ENCODE measurements at places on chromosomes 1 and 21.

DNA sequence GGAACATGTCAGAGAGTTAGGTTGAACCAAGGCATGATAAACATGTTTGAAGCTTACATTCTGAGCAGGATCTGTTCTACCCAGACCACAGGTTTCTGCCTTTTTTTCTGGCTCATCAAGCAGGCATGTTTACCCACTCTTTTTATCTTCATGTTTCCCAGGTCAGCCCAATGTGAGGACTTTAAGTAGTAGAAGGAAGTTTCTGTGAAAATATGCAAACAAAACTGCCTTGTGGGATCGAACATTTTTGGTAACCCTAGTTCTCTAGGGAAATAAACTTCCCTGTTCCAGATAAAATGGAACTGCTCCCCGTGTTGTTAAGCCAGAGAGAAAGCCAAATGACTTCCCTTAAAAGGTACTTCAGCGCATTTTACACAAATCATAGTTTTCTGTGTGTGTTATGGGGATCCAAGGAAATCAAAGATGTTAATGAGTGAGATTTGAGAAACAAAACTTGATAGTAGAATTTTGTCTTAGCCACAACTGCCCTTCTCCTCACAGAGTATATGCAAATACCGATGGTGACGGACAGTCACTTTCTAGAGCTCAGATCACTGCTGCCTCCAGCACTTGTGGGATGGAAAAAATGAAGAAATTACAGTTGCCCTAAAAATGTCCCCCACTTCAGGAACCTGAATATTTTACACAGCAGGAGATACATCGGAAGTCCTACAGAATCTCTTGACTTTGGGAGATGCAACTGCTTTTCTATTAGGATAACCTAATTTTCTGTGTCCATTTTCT lies 765 bp upstream of the HIPK1 start:
- no peak for DNase-seq

GRCh38 chr1:47821760-47822159 lies 175.4 kb downstream of the TRABD2B start:
- DNase-seq: no peak

GRCh38 chr1:95095833-95096217 lies 21.3 kb upstream of the TLCD4 start:
- no peak for DNase-seq

- DNase-seq: no peak
Observed at GRCh38 chr21:31693222-31693621, 33.7 kb downstream of the SOD1 start.

- peak; percentile 91 for DNase-seq
Observed at GRCh38 chr1:94854458-94855306, 34.5 kb downstream of the SLC44A3 start.

DNA sequence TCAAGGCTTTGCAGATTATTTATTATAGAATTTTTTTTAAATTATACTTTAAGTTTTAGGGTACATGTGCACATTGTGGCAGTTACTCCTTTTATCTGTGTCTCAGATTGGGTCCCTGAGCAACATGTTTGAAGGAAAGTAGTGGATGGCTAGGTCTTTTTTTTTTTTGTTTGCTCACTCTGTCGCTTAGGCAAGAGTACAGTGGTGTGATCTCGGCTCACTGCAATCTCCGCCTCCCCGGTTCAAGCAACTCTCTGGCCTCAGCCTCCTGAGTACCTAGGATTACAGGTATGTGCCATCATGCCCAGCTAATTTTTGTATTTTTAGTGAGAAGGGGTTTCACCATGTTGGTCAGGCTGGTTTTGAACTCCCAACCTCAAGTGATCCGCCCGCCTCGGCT lies 39.6 kb upstream of the KIF21B start:
- DNase-seq: no peak

GRCh38 chr21:16455526-16455925 lies 725.7 kb downstream of the USP25 start:
- no peak for DNase-seq

GRCh38 chr1:144101397-144102045 lies 129.7 kb upstream of the FAM72C start:
- peak; percentile 47 for DNase-seq

- no peak for DNase-seq
Observed at GRCh38 chr1:98766255-98766654, 104.7 kb downstream of the SNX7 start.

- no peak for DNase-seq
Observed at GRCh38 chr1:226098870-226099835, 36.6 kb downstream of the H3-3A start.

DNA sequence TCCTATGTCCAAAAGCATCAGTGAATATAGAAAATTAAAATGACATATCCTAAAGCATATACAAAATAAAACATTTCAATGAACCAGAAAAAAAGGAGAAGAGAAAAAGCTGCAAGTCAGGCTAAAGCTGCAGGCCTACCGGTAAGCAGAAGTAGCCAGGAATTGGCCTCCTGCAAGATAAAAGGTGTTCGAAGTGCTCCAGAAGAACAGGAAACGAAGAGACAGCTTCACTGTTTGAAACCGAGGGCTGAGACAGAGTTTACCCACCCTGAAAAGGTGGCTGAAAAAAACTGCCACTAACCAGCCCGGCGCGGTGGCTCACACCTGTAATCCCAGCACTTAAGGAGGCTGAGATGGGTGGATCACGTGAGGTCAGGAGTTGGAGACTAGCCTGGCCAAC lies 37.4 kb downstream of the NSL1 start:
- DNase-seq: no peak

DNA sequence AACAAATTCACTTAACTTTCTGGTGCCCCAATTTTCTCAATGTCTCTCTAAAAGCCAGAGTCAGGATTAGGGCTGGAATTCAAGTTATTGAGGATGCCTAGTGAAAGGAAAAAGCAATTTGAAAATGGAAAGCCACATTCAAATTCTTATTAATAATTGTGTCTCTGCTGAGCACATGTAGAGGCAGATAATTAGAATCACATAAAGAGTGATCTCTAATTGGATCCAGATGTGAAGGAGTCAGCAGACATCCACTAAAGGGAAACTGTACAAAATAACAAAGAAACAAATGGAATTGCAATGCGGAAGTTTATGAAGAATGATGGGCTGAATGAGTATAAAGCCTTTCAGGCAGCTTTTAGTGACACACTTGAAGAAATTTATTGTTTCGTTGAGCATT lies 482.6 kb downstream of the TTLL7 start:
- DNase-seq: no peak

GRCh38 chr1:6570100-6570499 lies 9.7 kb upstream of the ZBTB48 start:
- no peak for DNase-seq

DNA sequence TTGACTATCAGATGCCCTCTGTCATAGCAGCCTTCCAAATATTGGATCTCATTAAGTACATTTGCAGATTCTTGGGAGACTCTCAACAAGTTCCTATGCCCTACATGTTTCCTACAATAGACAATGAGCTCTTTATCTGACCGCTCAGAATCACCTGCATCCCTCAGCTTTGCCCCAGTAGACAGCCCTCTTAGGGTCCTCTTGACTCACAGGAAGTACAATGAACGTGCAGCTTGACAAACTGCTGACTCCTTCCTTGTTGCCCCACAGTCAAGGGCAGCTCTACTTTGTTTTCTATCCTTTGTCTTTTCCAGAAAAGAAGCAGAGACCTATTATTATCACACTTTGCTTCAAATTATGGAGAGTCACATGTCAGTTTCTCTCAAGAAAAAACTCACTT lies 27.6 kb downstream of the SLC44A5 start:
- DNase-seq: no peak

- no peak for DNase-seq
Observed at GRCh38 chr1:29736582-29737188, 500.4 kb downstream of the PTPRU start.

DNA sequence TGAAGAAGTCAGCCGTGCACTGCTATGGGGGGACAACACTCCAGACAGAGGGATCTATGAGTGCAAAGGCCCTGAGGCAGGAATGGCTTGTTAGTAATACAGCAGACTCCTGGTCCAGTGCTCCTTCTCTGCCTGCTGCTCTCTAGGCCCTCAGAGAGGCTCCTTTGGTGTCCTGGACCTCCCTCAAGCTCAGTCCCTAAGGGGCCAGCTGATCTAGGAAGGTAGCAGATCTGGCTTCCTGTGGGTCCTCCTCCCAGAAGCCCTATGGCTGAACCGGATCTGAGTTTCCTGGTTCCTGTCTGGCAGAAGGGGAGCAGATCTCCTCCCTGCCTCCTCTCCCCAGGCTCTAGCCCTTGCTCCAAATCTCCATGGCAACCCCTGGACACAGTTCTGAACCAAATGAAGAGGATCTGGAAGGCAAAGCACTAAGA lies at the start of gene LDLRAD2:
TSS of gene LDLRAD2 (plus strand) at position 391 of the 431 bp plus-strand sequence. CDS start 187 bp downstream, outside the sequence.
- no peak for DNase-seq

DNA sequence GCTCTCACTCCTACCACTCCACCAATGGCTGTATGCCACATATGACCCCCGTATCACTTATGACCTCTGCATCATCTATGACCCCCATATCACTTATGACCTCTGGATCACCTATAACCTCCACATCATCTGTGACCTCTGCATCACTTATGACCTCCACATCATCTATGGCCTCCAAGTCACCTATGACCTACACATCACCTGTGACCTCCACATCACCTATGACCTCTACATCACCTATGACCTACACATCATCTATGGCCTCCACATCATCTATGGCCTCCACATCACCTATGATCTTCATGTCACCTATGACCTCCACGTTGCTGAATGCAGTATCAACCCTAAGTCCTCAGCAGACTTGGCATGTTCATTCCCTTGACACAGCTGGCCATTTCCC lies 271.2 kb downstream of the MATN1 start:
- DNase-seq: no peak

DNA sequence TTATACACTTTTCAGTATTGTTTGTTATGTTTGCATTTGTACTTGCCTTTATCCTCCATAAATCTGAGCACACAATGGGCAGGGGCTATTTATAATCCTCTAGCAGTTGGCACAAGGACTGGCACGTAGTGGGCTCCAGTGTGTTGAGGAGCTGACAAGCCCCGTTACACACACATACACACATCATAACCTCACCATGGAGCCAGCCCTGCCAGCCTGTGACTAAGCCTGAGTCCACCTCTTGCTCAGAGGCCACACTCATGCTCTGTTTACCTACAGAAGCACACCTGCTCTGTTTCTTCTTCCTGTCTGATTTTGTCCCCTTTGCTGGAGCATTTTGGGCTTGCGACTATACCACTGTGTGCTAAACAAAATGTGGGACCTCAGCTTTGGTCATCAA lies 64.5 kb upstream of the SPATA6 start:
- DNase-seq: no peak

- no peak for DNase-seq
Observed at GRCh38 chr1:24481101-24481500, 21.5 kb upstream of the RCAN3 start.

DNA sequence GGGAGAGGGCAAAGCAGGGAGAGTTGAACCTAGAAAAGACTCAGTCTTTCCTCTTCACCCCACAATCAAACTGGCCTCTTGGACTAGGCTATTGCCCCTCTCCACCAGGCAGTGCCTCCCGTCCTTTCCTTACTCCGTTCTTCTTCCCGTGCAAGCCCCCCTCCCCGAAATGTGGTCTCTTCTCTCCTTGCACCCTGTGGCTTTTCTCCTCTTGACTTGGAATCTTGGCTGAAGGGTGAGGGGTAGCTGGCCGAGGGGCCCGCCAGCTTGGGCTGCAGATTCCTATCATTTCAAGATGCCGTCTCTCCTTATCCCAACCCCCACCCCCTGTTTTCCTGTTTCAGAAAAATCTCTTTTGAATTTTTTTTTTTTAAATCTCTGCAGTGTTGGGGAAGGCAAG lies 1.6 kb downstream of the WNT2B start:
- DNase-seq: no peak

GRCh38 chr1:177163844-177164379 lies 600 bp downstream of the ASTN1 start:
- peak; percentile 71 for DNase-seq

DNA sequence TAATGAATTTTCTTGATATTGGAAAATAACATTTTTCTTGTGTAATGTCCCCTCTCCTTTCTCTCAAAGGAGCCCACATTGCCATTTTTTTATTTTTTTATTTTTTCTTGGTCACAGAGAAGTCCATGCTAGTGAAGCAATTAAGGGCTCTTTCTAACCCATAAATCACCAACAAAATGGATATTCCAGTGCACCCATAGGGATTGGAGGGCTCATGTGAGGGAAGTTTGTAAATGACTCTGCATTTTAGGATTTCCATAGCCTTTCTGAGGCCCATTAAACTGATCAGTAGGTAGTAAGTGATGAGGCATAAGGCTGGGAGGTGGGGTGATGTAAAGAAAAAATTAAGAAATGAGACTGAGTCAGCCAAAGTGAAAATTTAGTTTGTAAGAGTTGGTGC lies 55.9 kb upstream of the JAK1 start:
- no peak for DNase-seq

DNA sequence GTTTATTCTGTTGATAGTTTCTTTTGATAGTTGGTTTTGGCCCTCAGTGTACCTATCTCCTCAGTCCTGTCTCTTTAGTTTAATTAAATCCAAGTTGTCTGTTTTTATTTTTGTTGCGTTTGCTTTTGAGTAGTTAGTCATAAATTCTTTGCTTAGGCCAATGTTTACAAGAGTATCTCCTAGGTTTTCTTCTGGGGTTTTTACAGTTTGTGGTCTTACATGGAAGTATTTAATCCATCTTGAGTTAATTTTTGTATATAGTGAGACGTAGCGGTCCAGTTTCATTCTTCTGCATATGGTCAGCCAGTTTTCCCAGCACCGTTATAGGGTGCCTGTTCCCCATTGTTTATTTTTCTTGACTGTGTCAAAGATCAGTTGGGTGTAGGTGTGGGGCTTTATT lies 139.4 kb downstream of the POU2F1 start:
- no peak for DNase-seq

- no peak for DNase-seq
Observed at GRCh38 chr1:48115835-48116234, 106.7 kb upstream of the SLC5A9 start.

DNA sequence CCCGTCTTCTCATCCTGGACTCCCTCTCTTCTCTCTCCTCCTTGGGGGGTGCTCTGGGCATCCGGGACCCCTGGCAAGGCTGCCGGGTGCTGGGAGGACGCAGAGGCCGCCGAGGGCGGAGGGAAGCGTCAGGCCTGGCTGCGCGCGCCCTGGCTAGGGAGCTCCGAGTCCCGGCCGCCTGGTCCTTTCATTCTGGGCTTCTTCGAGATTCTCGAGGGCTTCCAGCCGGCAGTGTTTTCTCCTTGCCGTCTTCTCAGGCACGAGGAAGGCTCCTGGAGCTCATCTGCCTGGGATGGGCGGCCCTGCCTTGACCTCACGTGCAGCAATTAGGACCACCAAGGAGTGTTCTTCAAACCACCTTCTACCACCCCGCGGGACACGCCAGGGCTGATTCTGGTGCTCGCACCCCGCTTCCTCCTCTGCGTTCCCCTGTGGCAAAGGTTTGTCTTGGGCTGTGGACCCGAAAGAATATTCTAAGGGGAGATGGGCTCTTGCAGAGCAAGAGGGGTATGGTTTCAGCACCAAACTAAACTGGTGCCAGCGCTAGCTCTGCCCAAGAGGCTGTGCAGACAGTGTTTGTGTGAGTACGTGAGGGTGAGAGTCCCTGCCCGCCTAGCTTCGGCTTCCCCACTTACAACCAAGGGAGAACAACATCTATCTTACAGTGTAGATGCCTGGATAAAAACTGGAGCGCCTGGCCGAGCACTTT lies 36.5 kb downstream of the PIK3CD start:
- no peak for DNase-seq

GRCh38 chr1:168245042-168245441 lies 19.2 kb downstream of the SFT2D2 start:
- DNase-seq: no peak

GRCh38 chr1:44407430-44408211 lies 2.6 kb downstream of the RNF220 start:
- peak; percentile 48 for DNase-seq

GRCh38 chr1:51314974-51315373 lies 15.4 kb downstream of the TTC39A start:
- DNase-seq: no peak

GRCh38 chr1:77509898-77510297 lies 172.6 kb downstream of the ZZZ3 start:
- DNase-seq: no peak

All from dorsolateral prefrontal cortex (tissue), 122 donors.